ENCODE measurements at places on chromosomes 4 and X. TPM values are rescaled to one million over a fixed set of nuclear protein-coding genes. Genes with fewer than 3 reads are reported as not detected.

The SOX3 gene
- total RNA-seq = 0.71 TPM

The PCDH11X gene
- total RNA-seq = 2.2 TPM

- DNase-seq = no peak
- no peak overlapping the region for H3K4me3 ChIP-seq
- peaks cover 2% of the 10 kb centered on the region for H3K27me3 ChIP-seq
- H3K4me1 ChIP-seq = no peaks in the 10 kb centered on the region
- no peaks in the 10 kb centered on the region for H3K36me3 ChIP-seq
Measured at GRCh38 chrX:38694394-38694793, 106.9 kb upstream of the MID1IP1 start.

DNA sequence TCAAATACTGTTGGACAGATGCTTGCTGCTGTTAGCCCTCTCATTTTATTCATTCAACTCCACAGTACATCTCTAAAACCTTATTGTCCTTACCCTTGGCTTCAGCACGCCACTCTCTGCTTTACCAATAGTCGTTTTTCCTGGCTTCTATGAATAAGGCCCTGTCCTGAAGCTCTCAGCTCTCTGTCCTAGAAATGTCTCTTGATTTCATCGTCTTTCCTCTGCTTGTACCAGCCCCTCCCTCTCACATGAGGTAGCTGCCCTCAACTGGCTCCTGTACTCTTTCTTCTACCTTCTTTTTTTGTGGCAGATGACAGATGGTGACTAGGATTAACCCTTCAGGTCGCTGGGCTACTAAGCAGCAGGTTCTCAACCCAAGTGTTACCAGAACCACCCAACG is 11.4 kb downstream of the ADGRA3 start:
- no peaks in the 10 kb centered on the region for H3K36me3 ChIP-seq
- DNase-seq = no peak
- peak overlapping the region; percentile 40 for H3K4me3 ChIP-seq

DNA sequence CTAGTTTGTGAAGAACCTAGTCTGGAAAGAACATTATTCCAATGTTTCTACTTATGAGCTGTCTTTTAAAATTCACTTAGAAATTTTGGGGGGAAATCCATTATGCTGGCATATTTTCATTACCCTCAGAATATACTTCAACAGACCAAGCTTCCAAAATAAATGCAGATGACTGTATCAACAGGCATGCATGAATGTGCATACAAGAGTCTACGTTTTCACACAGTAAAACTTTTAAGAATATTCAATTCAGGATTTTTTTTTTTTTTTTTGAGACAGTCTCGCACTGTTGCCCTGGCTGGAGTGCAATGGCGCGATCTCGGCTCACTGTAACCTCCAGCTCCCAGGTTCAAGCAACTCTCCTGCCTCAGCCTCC is 49.7 kb downstream of the ABCG2 start:
- no peaks in the 10 kb centered on the region for H3K36me3 ChIP-seq
- no peak for DNase-seq
- no peak overlapping the region for H3K27ac ChIP-seq
- H3K4me3 ChIP-seq = no peak overlapping the region
- peaks cover 4% of the 10 kb centered on the region for H3K27me3 ChIP-seq

The FDCSP gene
- not detected for total RNA-seq

GRCh38 chr4:80076681-80077080 is 3.7 kb upstream of the ANTXR2 start:
- H3K27me3 ChIP-seq = peaks cover 5% of the 10 kb centered on the region
- H3K4me1 ChIP-seq = peaks cover 2% of the 10 kb centered on the region
- H3K36me3 ChIP-seq = peaks cover 16% of the 10 kb centered on the region

DNA sequence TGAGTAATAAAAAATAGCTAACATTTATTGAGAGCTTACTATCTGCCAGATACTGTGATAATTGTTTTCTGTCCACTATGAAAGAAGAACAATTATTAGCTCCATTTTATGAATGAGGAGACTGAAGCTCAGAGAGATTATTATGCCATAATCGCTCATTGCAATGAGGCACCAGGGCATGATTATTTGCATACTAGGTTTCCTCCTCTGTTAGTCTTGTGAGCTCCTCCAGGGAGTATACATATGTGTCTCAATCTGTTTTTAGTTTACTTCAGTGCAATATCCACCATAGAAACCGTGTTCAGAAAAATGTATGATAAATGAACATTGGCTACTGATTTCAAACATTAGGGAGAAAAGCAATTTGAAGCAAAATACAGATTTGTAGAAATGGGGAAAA is 139.4 kb upstream of the OTUD4 start:
- no peak overlapping the region for H3K27ac ChIP-seq
- no peaks in the 10 kb centered on the region for H3K4me1 ChIP-seq
- no peak overlapping the region for H3K4me3 ChIP-seq
- H3K27me3 ChIP-seq = no peaks in the 10 kb centered on the region
- DNase-seq = no peak

The SRP72 gene
- total RNA-seq = 102 TPM

DNA sequence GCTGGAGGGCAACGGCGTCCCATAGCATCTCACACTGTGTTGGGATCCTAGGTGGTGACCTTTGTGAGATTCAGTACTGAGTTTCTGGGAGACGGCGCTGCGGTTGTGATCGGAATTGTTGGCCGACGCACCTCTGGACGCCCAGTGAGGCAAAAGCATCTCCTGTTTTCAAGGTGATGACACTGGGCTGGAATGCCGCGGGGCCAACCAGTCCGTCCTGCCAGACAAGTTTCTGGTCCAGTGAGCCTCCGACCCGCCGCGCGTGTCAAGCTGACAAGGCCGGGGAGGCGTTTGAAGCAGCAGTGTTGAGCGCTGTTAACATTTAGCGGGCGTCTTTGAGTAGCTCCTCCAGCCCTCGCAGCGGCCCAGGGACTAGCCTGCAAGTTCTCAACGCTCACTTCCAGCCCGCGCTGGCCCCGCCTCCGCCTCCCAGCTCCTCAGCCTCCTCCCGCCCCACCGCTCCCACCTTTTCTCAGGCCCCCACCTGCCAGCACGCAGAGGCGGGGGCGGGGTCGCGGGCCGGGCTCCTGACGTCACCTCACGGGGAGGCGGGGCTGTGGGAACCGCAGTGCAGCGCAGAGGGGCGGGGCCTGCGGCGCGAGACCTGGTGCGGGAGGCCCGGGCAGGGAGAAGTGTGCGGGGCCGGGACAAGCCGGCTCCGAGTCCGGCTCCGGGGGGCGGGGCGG is 482 bp upstream of the CDS1 start:
- no peaks in the 10 kb centered on the region for H3K4me1 ChIP-seq
- peak; percentile 92 for DNase-seq
- peak overlapping the region; percentile 87 for H3K4me3 ChIP-seq
- no peak overlapping the region for H3K27ac ChIP-seq
- peaks cover 3% of the 10 kb centered on the region for H3K36me3 ChIP-seq

- H3K27me3 ChIP-seq = peaks cover 1% of the 10 kb centered on the region
- peaks cover 15% of the 10 kb centered on the region for H3K4me1 ChIP-seq
- H3K36me3 ChIP-seq = no peaks in the 10 kb centered on the region
- DNase-seq = no peak
Measured at GRCh38 chr4:145723336-145723735, 43.4 kb downstream of the C4orf51 start.

DNA sequence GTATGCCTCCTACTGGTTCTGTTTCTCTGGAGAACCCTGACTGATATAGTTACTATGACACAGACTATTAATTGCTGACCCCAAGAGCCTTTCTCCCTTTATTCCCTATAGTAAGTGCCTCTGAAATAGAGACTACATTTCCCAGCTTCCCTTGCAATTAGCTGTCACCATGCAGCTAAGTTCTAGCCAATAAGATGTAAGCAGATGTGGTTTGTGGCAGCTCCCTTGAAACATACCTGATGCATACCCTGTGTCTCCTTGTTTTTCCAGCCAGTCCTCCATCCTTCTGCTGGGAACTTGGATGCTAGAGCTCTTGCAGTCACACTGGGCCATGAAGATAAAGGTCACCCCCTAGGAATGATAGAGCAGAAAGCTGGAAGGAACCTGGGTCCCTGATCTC is 9.7 kb upstream of the TMEM165 start:
- H3K4me3 ChIP-seq = no peak overlapping the region
- H3K27me3 ChIP-seq = no peaks in the 10 kb centered on the region
- no peaks in the 10 kb centered on the region for H3K4me1 ChIP-seq
- DNase-seq = no peak
- H3K36me3 ChIP-seq = no peaks in the 10 kb centered on the region

The SMPX gene
- total RNA-seq = not detected

The SLC10A3 gene
- total RNA-seq = 6.1 TPM

The ARSJ gene
- 0.17 TPM for total RNA-seq

- H3K4me1 ChIP-seq = no peaks in the 10 kb centered on the region
- H3K27me3 ChIP-seq = no peaks in the 10 kb centered on the region
- no peak overlapping the region for H3K4me3 ChIP-seq
Measured at GRCh38 chr4:13844740-13845139, 217.2 kb upstream of the BOD1L1 start.

The UCHL1 gene
- 1,012 TPM for total RNA-seq

The LIN54 gene
- 10.9 TPM for total RNA-seq

DNA sequence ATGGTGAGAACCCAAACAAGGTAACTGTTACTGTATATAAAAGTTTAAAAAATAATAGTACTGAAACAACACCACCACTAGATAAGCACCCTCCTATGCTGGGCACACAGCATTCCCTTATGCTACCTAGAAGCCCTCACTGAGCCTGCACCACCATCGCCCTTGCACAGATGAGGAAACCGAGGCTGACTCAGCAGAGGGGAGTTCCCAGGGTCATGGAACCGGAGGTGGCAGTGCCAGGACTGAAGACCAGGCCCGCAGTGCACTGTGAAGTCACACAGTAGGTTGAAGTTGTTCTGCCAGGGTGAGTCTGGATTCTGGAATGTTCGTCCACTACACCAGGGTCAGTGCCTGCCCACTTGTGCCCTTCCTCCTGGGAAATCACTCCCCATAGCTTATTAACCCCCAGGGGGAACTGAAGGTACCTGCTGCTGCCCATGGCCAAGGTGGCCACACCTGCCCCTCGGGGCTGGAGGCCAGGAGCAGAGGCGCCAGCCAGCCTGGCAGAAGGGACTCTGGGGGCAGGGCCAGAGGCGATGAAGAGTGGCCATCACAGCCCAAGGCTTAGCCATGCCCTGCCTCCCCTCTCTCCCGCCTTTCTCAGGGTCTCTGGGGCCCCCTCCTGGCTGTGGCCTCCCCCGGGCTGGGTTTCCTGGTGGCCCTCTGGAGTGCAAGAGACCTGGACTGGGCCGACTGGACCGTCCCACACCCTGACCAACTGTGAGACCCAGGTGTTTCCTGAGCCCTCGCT is 15.1 kb upstream of the ABLIM2 start:
- H3K36me3 ChIP-seq = no peaks in the 10 kb centered on the region
- H3K4me1 ChIP-seq = peaks cover 9% of the 10 kb centered on the region
- DNase-seq = no peak
- H3K4me3 ChIP-seq = no peak overlapping the region
- peaks cover 2% of the 10 kb centered on the region for H3K27me3 ChIP-seq

DNA sequence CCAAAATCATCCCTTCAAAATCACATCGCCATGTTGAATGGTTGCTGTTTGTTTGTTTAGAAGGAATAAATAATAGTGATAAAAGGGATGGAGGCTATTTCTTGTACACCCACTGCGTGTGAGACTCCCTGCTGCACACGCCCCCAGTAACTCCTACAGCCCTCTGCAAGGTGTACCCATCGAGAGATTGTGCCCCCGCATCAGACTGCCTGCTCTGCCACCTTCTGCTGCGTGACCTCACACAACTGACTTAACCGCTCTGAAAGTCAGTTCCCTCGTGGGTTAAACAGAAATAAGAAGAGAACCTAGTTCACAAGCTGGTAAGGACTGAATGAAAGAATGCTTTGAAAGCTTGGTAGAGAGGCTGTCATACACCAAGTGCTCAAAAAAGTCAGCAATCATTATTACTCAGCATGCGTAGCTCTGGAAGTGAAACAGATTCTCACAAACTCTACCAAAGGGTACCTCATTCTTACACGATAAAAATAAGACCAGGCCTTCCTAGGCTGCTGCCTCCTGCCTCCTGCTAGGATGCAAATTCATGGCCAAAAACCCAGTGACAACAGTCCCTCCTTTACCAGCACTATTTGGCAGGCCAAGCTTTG is 147.1 kb downstream of the CPEB2 start:
- peak overlapping the region; percentile 67 for H3K27ac ChIP-seq
- no peaks in the 10 kb centered on the region for H3K27me3 ChIP-seq
- no peak overlapping the region for H3K4me3 ChIP-seq
- H3K36me3 ChIP-seq = peaks cover 4% of the 10 kb centered on the region

The SULT1B1 gene
- total RNA-seq = 0.10 TPM

GRCh38 chrX:126770179-126770578 is 49.4 kb upstream of the PRR32 start:
- no peak overlapping the region for H3K27ac ChIP-seq
- no peaks in the 10 kb centered on the region for H3K4me1 ChIP-seq
- no peaks in the 10 kb centered on the region for H3K27me3 ChIP-seq
- DNase-seq = no peak

DNA sequence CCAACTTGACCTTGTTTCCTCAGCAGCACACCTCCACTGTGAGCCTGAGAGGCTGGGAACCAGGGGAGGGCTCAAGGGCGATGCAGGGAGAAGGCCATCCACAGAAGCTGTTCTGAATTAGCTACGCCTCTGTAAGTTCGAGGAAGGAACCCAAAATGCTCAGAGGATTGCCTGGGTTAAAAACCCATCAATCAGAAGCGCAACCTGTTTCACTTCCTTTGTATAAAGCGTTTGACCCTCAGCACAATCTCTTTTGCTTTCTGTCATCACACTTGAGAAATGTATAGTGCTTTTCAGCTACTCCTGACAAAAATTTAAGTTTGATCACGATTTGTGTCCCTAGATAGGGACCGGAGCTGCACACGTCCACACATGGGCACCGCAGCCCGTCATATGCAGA is 48.0 kb upstream of the MAP3K15 start:
- H3K36me3 ChIP-seq = no peaks in the 10 kb centered on the region
- no peak for DNase-seq
- H3K27me3 ChIP-seq = no peaks in the 10 kb centered on the region
- peaks cover 13% of the 10 kb centered on the region for H3K4me1 ChIP-seq

- H3K27me3 ChIP-seq = peaks cover 11% of the 10 kb centered on the region
- no peak overlapping the region for H3K27ac ChIP-seq
- H3K36me3 ChIP-seq = peaks cover 16% of the 10 kb centered on the region
- peaks cover 7% of the 10 kb centered on the region for H3K4me1 ChIP-seq
- DNase-seq = no peak
Measured at GRCh38 chr4:1591107-1591506, 93.0 kb downstream of the FAM53A start.

GRCh38 chr4:71559957-71560571 is 221.2 kb downstream of the SLC4A4 start:
- no peak for DNase-seq
- H3K4me1 ChIP-seq = no peaks in the 10 kb centered on the region
- H3K4me3 ChIP-seq = no peak overlapping the region
- H3K27me3 ChIP-seq = no peaks in the 10 kb centered on the region

DNA sequence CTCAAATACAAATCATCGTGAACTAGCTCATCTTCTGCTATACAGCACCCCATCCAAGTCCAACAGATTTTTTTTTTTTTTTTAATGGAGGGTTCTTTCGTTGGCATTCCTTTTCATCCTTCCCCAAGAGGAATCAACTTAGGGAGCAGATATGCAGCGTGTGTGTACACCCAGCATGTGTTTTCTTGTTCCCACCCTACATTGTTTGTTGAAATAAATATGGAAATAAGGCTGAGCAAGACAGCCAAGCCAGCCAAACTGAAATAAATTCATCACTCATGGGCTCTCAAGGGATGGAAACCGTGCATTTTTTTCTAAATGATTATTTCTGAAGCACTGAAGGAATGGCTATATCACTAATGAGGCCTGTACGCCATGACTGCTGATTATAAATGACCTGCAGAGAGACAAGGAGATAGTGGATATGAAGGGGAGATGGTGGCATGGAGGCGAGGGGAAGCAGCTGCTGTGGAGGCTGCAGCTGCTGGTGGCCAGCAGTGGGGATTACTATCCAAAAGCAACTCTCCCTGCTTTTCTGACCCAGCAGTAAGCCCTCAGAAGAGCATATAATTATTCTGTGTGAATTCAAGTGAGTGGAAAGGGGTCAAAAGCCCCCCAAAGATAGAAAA is 173.9 kb downstream of the MGST2 start:
- peaks cover 68% of the 10 kb centered on the region for H3K4me1 ChIP-seq
- H3K27me3 ChIP-seq = peaks cover 17% of the 10 kb centered on the region
- DNase-seq = no peak
- H3K36me3 ChIP-seq = no peaks in the 10 kb centered on the region
- peak overlapping the region; percentile 60 for H3K4me3 ChIP-seq
